ENCODE measurements at places on chromosomes 7 and 10.

DNA sequence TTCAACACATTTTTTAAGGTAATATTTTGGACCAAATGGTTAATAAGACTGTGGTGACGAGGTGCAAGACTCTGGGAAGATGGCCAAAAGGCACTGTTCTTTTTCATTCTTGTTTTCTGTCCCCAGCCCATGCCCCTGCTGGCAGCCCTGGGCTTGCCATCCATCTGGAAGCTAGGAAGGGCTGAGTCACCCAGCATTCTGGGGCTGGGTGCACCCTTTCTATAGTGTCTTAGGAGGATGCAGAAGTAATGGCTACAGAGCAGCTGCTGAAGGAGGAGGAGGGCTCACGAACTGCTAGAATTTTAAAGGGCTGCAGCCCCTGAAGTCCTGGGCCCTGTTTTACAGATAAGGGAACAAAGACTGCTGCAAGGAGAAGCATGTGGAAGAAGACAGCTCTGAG is 42.8 kb upstream of the ZNF32 start:
- no peak for DNase-seq

GRCh38 chr10:128165536-128165935 is 39.3 kb upstream of the MKI67 start:
- DNase-seq: no peak

- no peak for DNase-seq
These were observed 27.4 kb downstream of the STAM start for GRCh38 chr10:17671307-17671706.

- no peak for DNase-seq
These were observed 52.6 kb downstream of the CAV1 start for GRCh38 chr7:116577320-116577871.

GRCh38 chr10:87842220-87842641 is 21.1 kb downstream of the KLLN start:
- no peak for DNase-seq

DNA sequence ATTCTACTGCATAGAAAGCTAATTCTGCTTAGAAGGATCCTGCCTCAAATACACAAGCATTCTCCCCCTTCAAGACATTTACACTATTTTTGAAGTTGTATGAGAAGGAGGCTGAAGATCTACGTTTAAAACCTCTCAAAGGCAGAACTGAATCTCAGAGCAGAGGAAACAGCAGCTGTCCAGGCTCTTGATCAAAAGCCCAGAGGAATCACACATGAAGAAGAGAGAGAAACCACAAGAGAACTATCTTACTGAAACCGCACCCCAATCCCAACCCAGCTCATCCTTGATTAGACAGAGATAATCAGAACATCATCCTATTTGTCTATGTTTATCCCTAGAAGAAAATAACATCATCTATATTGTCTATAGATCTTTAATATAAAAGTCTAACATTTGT is 2.2 kb upstream of the DNAJC1 start:
- DNase-seq: no peak

DNA sequence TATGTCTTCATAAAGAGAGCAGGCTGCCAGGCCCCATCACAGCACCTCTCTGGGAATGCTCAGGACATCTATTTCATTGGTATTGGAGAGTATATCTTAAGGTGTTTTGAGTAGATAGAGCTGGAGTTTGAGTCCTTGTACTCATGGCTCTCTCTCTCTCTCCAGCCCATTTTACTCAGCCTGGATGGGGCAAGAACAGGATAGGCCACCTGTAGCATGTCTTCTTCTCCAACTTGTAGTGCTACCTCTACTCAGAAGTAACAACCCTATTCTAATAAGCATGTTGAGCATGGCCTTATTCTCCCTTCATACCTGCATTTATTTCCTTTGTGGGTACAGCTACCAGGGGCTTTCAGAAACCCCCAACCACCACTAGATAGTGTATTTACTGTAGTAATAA is 21.9 kb downstream of the PRLHR start:
- no peak for DNase-seq

GRCh38 chr7:5359344-5359743 is 64.3 kb downstream of the TNRC18 start:
- no peak for DNase-seq

GRCh38 chr7:29809533-29810155 is 3.3 kb downstream of the WIPF3 start:
- DNase-seq: no peak

DNA sequence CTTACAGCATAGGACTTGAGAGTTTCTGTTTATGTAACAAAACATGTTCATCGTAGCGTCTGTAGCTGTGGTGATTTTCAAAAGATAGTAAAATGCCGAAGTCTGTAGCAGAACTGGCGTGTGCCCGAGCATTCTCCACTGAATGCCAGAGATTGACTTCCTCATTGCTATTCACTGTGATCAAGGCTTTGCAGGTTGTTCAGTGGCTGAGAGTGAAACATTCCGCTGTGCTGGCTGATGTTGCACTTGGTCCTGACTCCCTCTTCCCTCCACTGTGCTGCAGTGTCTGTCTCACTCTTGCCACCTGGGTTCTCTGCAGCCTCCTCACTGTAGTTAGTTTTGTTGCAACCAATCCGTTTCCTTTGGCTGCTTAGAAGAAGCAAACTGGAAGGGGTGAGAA is 37.6 kb downstream of the FHIP2A start:
- DNase-seq: no peak

DNA sequence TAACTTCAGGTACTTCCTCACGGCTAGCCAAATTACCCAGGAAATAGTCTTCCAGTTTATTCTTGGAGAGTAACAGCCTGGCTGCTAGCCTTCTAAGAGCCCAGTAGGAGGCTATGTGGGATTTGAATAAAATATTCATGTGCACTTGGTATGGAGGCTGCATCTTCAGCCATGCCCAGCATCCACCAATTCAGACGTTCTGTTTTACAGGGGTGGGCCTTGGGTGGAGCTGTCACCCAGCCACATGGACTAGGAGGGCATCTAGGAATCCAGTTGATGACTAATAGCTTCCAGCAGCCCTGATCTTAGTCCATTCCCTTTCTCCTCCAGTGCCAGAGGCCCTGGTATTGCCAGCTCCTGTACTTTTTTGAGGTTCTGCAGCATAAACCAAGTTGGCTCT is 66.3 kb upstream of the ZRANB1 start:
- DNase-seq: no peak

GRCh38 chr10:76209135-76209534 is 777.7 kb downstream of the LRMDA start:
- no peak for DNase-seq

DNA sequence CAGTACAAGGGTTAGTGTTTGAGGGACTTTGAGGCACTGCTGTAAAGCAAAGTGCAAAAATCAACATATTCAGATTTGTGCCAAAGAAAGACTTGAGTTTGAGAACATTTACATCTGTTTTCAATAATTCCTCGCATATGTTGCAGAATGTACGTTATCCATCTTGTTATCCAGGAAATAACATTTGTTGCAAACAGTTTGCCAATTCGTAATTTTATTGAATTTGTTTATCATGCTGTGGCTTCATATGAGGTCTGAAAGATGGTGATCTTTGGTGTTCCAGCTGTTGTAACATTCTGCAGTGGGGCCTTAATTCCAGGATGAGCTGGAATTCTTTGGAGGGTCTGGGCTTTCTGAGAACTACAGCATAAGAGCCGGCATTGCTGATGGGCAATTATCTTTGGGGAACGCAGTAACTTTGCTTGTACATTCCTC is 396.2 kb downstream of the LRMDA start:
- DNase-seq: no peak

GRCh38 chr10:113704637-113705343 is 25.1 kb downstream of the CASP7 start:
- no peak for DNase-seq

DNA sequence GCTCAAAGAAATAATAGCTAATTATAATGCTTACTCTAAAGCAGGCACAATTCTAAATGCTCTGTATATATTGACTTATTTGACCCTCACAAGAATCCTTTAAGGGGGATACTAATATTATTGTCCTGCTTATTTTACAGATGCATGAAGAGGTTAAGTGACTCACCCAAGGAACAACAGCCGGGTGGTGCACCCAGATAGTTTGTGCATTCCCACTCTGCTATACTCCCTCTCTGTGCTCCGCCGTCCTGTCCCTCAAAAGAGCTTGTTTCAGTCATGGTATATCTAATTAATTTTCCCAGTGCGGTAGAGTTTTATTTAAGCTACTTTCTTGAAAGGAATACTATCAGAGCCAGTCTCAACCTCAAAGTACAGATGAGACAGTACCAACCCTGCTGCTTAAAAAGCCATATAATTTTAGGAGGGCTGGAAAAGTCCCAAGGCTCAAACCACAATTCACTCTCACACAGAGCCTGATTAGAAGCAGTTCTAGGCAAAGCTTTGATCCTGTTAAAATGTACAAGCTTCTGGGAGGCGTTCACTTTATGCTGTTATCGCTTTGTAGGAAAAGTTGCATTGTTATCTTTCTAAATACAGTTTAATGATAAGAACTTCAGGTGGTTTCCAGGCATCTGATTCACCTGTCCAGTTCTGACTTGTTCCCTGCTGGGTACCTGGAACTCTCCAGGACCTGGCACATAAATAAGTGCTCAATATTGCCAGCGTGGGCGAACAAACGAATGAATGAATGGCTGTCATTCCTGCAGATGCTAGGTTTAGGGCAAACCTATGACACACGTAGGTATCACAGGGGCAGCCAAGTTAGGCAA is 261.5 kb upstream of the KLF14 start:
- DNase-seq: no peak

- no peak for DNase-seq
These were observed 1053.9 kb downstream of the CNTNAP2 start for GRCh38 chr7:147170341-147171012.

- no peak for DNase-seq
These were observed 172.0 kb upstream of the GRB10 start for GRCh38 chr7:50954716-50955115.

GRCh38 chr7:8597565-8597964 is 164.2 kb downstream of the NXPH1 start:
- no peak for DNase-seq

GRCh38 chr10:115857856-115858255 is 415.1 kb downstream of the GFRA1 start:
- DNase-seq: no peak

DNA sequence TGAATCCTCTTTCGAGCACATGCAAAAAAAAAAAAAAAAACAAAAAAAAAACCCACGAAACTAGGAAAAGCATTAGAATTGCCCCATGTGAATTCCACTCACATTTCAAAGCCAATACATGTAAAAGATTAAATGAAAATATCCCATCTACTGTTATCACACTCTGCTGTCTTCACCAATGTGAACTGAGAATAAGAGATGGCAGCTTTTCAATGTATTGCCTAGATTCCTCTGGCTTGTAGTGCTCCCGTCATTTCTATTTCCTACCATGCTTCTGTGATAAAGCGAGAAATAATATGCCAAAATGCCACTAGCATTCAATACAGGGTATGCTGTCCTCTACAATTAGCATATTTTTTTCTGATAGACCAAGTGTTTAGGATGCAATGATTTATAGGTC is 517.0 kb downstream of the NRG3 start:
- DNase-seq: no peak

- peak; percentile 42 for DNase-seq
These were observed 23.2 kb downstream of the TPK1 start for GRCh38 chr7:144812379-144813283.

GRCh38 chr7:114628362-114628761 is 213.7 kb downstream of the FOXP2 start:
- no peak for DNase-seq
